ENCODE measurements at places on chromosomes 7 and 10.

DNA sequence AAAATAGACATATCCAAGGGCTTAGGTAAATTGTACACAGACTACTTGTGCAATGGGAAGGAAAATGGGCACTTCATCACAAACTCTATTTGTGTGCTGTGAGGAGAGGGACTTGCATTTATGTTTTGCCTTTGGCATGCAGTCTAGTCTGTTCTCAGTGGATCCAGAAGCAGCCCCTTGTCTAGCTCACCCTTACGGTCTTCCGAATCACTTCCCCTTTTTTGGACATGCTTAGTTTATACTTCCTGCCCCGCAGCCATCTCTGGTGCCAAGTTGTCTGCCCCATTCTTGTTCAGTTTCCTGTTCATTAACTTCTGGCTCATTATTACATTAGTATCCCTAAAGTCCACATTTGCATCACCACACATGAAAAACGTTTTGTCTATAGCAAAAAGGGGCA, 161.6 kb downstream of the NRCAM start:
- DNase-seq = peak; percentile 25

GRCh38 chr7:122528879-122529481, 169.9 kb downstream of the RNF133 start:
- DNase-seq = peak; percentile 15

GRCh38 chr10:19247843-19248242, 199.2 kb downstream of the MALRD1 start:
- DNase-seq = no peak

DNA sequence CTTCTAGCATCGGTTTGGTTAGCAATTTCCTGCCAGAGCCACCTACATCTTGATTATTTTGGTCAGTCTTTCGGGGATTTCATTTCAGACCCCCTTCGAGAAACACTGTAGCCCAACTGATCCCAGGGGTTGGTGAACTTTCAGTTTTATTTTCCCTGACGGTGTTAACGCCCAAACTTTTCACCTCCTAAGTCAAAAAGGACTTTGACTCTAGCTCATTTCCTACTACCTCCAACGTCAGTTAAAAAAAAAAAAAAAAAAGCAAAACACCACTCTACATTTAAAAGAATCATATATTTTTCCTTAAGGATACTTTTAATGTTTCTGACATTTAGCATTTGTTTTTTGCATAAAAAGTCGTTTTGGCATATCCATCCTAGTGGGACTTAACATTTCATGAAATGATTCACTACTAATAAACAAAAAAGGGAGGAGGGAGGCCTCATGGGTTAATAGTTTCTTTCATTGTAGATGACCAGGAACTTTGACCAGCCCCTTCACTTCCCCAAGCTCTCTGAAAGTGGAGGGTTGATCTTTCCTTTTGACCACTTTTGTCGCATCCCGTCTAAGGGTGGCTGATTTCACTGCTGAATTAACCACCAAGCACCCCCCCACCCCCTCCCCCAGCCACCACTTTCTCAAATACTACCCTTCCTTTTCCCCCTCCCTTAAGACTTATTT, 764 bp upstream of the TCF7L2 start:
- no peak for DNase-seq

DNA sequence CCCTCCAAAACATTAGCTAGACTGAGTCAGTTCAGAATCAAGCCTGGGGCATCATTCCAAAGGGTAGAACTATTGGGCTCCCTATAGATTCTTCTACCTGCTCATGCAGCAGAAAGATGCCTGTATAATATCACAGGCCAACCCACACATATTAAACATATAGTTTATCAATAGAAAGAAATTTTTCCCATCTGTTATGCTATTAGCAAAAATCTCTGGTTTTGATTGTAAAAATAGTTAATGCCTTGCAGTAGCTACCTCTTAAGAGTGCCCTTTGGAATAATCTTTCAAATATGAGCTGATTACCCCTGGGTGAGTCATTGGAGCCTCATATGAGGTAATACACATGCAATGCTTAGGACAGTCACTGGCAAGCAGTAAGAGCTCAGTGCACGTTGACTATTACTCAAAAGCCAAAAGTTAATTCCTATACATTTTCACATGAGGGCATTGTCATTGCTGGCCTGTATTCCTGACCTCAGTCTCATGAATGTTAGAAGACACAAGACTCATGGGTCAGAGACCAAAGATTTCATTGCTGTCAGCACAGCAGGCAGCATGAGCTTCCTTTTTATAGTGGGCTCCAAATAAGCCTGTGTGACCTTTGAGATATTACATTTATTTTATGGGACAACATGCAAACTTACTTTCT, 180.0 kb downstream of the FGFR2 start:
- no peak for DNase-seq

GRCh38 chr10:11876324-11876723, 53.2 kb downstream of the PROSER2 start:
- DNase-seq = no peak

DNA sequence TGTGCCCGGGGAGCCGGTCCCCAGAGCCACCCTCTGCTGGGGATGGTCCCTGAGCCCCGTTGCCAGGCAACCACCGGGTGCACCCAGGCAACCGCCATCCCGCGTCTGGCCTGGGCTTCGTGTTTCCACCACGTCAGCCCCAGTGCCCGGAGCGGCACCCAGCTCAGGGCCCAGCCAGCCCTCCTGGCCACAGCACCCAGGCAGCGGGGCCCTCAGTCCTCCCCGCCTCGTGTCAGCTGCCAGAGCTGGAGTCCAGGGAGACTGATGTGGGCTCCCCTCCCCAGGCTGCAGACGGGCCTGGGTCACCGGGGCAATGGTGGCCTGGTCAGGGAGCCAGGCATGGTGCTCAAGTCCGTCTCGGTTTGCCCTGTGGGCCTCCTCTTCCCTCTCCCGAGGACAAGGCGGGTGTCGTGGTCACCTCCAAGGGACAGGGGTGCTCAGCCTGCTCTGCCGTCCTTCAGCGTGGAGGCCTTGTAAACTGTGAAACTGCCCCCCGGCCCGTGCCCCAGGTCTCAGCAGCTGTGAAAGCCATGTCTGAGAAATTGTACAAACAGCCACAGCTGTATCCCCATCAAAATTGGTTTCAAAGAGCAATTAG, 72.5 kb downstream of the MICALL2 start:
- no peak for DNase-seq

DNA sequence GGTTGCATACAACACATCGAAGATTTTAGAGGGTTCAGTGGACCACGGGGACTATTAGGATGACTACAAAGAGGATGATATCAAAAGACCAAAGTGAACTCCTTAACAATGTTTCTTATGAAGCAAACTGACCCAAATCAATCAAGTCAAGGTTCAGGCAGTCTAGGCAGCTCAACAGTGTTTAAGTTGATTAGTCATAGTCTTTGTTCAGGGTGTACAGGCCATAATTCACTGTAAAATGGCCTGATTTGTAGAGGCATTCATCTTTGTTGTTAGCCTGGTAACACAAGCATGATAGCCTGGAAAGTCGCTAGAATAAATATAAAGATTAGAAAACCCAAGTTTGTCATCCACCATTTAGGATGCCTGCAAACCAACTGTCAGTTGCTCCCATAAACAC, 32.6 kb downstream of the ANTXRL start:
- DNase-seq = no peak

DNA sequence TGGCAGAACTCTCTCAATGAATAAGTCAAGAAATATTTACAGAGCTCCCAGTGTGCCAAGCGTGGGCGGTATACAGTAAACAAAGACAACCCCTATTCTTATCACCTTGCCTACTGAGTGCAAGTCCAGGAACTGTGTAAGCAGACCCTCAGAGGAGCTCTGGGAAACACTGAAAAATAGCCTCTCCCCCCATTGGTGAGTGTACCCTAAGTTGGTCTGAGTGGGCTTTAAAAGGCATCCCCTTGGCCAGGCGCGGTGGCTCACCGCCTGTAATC, 1.2 kb downstream of the DYDC2 start:
- DNase-seq = no peak

GRCh38 chr7:42217053-42217452, 20.0 kb downstream of the GLI3 start:
- DNase-seq = no peak

DNA sequence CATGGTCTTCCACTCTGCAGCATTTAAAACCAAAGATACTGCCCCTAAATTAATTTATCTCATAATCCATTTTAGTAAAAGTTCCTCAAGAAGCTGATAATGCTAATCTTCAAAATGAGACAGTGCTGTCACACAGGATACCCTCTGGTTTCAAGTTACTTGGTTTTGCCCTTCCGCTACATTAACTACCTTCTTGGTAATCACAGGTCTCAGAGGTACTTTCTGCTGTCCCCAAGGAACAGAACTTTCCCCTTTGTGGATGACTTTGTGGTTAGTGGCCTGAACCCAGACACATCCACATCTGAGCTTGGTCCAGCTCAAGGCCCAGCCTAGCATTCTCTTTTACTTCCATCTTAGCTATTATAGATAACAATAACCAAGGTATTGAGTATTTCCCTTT, 88.8 kb upstream of the TMEM26 start:
- no peak for DNase-seq

GRCh38 chr7:116182023-116182422, 28.3 kb upstream of the TES start:
- DNase-seq = no peak

GRCh38 chr7:74173074-74173473, 1.1 kb upstream of the EIF4H start:
- no peak for DNase-seq

GRCh38 chr10:75018251-75018650, 93.2 kb upstream of the SAMD8 start:
- DNase-seq = no peak

GRCh38 chr7:101957744-101958525, 140.5 kb downstream of the CUX1 start:
- no peak for DNase-seq

- DNase-seq = no peak
Observed at GRCh38 chr7:2873686-2874551, 29.8 kb upstream of the GNA12 start.

GRCh38 chr7:2757361-2757903, 69.4 kb downstream of the AMZ1 start:
- DNase-seq = peak; percentile 20

GRCh38 chr10:119896937-119897770, 4.6 kb downstream of the SEC23IP start:
- DNase-seq = no peak

DNA sequence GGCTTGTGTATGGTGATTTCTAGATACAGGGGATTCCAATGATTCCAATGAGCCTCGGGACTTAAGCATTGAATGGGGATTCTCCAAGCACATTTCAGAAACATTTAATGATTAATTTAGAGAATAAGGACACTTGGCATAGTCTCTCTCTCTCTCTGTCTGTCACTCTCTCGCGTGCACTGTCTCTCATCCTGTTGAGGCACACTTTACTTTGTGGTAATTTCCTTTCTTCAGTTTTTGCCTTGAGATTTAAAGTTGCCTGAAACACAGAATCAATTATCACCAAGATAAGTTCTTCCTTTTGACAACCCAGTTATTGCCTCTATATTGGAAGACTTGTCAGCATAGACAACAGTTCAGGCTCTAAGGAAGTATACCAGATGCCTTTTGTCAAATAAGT, 131.6 kb downstream of the ARID5B start:
- DNase-seq = no peak

GRCh38 chr10:74837743-74838142, 11.3 kb downstream of the KAT6B start:
- no peak for DNase-seq

DNA sequence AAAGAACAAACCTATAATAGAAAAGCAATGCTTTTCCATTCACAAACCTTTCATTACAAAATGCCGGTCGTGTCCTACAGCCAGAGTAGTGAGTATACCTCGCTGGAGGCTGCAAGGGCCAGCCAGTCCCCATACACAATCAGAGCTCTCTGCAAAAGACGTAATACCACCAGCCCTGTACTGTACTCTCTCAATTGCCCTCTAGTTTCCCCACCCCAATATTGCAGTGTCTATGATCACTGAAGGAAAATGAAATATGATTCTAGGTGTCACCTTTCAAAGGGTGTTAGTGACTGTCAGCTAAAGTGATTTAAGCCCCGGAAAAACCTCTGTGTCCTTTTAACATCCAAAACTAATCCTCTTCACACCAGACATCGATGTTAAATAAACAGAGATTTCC, 24.8 kb downstream of the PLXNA4 start:
- DNase-seq = no peak

GRCh38 chr10:96228408-96228994, 42.9 kb downstream of the BLNK start:
- DNase-seq = no peak

- DNase-seq = no peak
Observed at GRCh38 chr7:35268953-35269352, 15.1 kb upstream of the TBX20 start.

- no peak for DNase-seq
Observed at GRCh38 chr10:77448226-77448625, 189.4 kb downstream of the KCNMA1 start.

GRCh38 chr10:112767156-112767555, 182.9 kb upstream of the TCF7L2 start:
- DNase-seq = no peak

GRCh38 chr7:141312395-141312794, 238.5 kb downstream of the TMEM178B start:
- DNase-seq = no peak

- peak; percentile 28 for DNase-seq
Observed at GRCh38 chr7:97272237-97272975, 154.9 kb downstream of the SDHAF3 start.

DNA sequence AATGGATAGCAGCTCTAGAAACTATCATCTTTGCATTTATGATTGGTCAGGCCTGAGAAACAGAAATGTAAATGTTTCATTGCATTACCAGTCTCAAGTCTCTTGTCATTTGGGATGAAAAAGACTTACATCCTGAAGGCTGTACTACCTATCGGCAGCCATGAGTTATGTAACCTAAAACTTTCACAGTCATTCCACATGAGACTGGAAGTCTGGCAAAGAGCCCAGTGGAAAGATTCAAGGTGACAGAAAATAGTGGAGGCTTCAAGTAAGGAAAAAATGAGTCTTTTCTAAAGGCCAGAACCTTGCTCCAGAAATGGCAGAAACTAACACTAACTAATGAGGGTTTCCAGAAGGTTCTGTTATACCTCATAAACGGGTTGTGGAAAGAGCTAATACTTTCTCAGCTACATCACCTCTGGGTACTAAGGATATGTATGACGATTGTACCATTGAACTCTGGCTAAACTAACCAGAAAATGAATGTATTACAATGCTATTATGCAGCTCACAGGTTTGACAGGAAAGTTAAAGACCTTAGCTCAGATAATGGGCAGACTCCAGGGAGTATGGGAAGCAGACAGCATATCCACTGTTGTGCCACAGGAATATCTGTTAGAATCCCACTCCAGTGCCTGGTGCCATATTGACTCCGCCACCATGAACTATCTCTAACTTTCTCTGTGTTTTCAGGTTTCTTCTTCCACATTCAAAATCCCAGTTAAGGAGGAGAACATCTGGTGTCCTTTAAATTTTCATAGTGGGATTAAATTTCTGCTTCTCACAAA, 41.7 kb upstream of the DYNC1I1 start:
- DNase-seq = no peak

GRCh38 chr7:70782796-70783195, 349.1 kb upstream of the GALNT17 start:
- no peak for DNase-seq

DNA sequence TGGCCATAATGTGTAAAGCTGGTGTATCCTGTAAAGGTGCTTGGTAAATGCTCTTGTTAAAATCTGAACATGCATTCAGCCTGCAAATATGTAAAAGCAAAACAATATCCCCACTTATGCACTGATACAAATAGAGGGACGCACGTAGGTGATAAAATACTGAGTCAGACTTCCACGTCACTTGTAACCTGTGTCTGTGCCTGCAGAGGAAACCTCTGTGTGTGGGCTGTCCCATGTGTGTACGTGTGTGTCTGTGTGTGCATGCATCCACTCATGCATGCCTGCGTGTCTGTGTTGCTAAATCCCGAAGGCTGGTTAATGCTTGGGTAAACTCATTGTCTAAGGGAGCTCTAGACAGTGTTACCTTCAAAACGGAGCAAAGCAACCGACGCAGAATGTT, 68.9 kb downstream of the KLF6 start:
- DNase-seq = no peak

Measured in GM20000 (cell line).